Uterus (tissue), 4 donors: ENCODE measurements at places on chromosomes 3 and 15. TPM values are rescaled to one million over a fixed set of nuclear protein-coding genes. Genes with fewer than 3 reads are reported as not detected.

KCNH8 gene
- total RNA-seq, result 1.5 TPM

CSTA gene
- total RNA-seq, result 1.5 TPM

LINGO1 gene
- 9.6 TPM for total RNA-seq

DNA sequence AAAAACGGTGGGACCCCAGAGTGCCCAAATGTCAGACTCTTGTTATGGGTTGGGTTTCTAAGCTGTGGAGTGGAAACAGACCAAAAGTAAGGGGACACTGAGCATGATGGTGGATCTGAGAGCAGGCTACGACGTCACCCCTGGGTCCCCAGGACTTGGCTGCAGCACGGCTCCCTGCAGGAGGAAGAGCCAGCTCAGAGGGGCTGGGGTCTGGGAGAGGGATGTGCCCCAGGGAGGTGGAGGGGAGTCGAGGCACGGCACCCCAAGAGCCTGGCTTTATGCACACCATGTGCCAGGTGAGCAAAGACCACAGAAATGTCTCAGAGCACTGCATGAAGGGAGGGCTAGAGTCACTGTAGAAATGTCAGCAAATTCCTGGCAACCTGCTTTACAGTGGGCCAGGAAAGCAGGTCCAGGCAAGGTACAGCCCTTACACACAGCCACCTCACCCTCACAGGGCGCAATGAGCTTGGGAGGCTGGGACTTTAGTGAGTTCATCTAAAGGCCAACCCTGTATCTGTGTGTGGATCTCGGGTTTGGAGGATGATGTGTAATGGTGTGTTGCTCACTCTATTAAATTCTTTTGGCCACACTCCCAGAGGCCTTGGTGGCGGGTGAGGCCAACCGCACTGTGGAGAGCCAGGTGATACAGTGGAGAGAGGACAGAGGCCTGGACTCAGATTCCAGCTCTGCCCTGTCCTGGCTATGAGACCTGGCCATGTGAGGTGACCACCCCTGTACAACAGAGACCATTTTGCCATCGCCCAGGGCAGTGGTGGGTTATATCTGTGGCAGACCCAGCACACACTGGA lies 14.1 kb downstream of the CTSH start:
- no peak overlapping the region for H3K4me3 ChIP-seq
- H3K27me3 ChIP-seq, result no peaks in the 10 kb centered on the region
- no peak overlapping the region for H3K27ac ChIP-seq
- H3K36me3 ChIP-seq, result no peaks in the 10 kb centered on the region
- H3K4me1 ChIP-seq, result no peaks in the 10 kb centered on the region

GRCh38 chr15:83983634-83984458 lies 251.7 kb upstream of the GOLGA6L4 start:
- H3K27me3 ChIP-seq, result no peaks in the 10 kb centered on the region
- no peak overlapping the region for H3K4me3 ChIP-seq
- no peak for DNase-seq

GRCh38 chr3:66224220-66224619 lies 3.4 kb downstream of the SLC25A26 start:
- no peak overlapping the region for H3K4me3 ChIP-seq
- H3K36me3 ChIP-seq, result no peaks in the 10 kb centered on the region
- no peaks in the 10 kb centered on the region for H3K4me1 ChIP-seq
- H3K27ac ChIP-seq, result no peak overlapping the region
- no peaks in the 10 kb centered on the region for H3K27me3 ChIP-seq

DNA sequence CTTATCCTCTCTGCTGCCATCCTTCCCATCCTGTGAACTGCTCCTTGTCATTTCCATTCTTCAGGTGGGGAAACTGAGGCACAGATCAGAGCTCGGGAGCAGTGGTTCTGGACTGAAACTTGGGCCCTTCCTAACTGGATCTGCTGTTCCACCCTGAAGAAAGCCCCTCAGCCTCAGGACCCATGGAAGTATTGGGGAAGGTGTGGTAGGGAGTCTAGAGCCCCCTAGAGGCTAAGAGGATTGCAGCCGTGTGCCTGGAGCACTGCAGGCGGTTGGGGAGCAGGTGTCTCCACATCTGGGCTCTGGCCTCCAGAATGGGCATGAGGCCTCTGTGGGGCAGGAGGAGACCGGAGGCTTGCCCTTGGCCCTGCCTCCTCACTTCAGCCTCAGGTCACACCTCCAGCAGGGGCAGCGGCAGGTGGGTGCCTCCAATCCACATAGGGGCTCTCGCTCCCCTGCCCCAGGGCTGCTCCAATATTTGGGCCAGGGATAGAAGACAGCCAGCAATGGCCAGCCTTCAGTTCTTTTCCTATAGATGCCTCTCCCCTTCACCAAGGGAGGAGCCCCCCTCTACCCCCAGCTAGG lies 28.1 kb downstream of the DNAJB8 start:
- no peak overlapping the region for H3K27ac ChIP-seq
- DNase-seq, result no peak
- H3K27me3 ChIP-seq, result no peaks in the 10 kb centered on the region
